PC-3 (cell line): ENCODE measurements at places on chromosomes 2 and 18. TPM values are rescaled to one million over a fixed set of nuclear protein-coding genes. Genes with fewer than 3 reads are reported as not detected.
A peak's percentile ranks its signal among the peaks of the same experiment; 100 is the strongest.

- H3K27me3 ChIP-seq = no peaks in the 10 kb centered on the region
- no peaks in the 10 kb centered on the region for H3K36me3 ChIP-seq
- no peak overlapping the region for H3K27ac ChIP-seq
These were observed 865.5 kb downstream of the TMEM182 start for GRCh38 chr2:103627301-103627700.

GRCh38 chr2:64391424-64391823 lies 62.5 kb upstream of the LGALSL start:
- DNase-seq = no peak
- H3K27me3 ChIP-seq = no peaks in the 10 kb centered on the region
- H3K4me3 ChIP-seq = no peak overlapping the region
- no peaks in the 10 kb centered on the region for H3K36me3 ChIP-seq

The PCARE gene
- not detected in 2 replicates for total RNA-seq

DNA sequence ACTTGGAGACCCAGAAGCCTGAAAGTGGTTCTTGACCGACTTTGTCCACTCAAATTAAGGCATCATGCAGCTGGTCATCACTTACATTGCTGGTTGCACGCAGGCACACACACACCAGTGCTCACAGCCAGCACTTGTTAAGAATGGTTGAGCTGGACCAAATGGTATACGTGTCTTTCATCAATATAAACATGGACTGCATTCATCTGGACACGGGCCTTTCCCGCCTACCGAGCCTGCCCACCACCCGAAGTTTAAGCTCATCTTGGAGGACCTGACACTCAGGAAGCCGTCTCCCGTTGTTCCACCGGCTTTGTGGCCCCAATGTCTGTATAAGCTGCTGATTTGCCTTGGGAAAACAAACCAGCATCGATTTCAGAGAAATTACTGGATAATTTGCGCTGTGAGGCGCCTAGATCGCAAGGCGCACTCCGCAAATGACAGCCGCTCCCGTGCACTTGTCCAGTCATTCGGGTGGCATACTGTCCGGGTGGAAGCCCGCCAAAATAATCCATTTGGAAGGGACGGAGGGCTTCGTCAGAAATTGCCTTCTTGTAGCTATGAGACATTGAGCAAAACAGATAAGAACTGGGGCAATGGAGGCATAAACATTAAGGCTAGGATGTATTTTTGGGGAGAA lies 40.1 kb upstream of the AKAIN1 start:
- no peaks in the 10 kb centered on the region for H3K36me3 ChIP-seq
- peak; percentile 2 for DNase-seq
- H3K4me3 ChIP-seq = peak overlapping the region; percentile 84
- peaks cover 30% of the 10 kb centered on the region for H3K4me1 ChIP-seq

- DNase-seq = peak; percentile 98
- peaks cover 61% of the 10 kb centered on the region for H3K4me1 ChIP-seq
- peak overlapping the region; percentile 96 for H3K27ac ChIP-seq
- H3K4me3 ChIP-seq = peak overlapping the region; percentile 51
- no peaks in the 10 kb centered on the region for H3K27me3 ChIP-seq
These were observed 79.4 kb upstream of the ZNF532 start for GRCh38 chr18:58785171-58785805.

DNA sequence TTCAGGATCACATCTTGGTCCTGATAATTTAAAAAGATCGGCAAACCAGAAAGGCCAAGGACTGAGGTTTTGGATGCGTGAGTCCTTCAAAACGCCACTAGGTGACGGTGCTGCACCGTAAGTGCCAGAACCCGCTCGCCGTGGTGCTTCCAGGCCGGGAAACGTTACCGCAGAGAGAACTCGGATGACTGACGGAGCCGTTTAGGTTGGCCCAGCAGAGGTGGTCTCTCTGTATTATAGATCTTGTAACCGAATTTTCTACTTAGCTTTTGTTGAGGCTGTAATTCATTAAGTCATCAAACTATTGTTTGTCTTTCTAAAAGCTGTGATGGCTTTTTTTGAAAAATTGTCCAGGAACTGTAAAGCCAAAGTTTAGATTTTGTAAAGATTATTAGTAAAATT lies 39.8 kb upstream of the ADCYAP1 start:
- H3K4me1 ChIP-seq = no peaks in the 10 kb centered on the region
- H3K27ac ChIP-seq = no peak overlapping the region
- peaks cover 24% of the 10 kb centered on the region; the same call in 1 of the 2 replicates for H3K27me3 ChIP-seq
- no peak overlapping the region for H3K4me3 ChIP-seq
- H3K36me3 ChIP-seq = no peaks in the 10 kb centered on the region
- peak; percentile 86 for DNase-seq

GRCh38 chr2:217628061-217628460 lies 374.7 kb downstream of the TNS1 start:
- H3K27me3 ChIP-seq = peaks cover 54% of the 10 kb centered on the region
- no peak for DNase-seq
- no peaks in the 10 kb centered on the region for H3K4me1 ChIP-seq
- no peak overlapping the region for H3K4me3 ChIP-seq
- no peaks in the 10 kb centered on the region for H3K36me3 ChIP-seq
- no peak overlapping the region for H3K27ac ChIP-seq

DNA sequence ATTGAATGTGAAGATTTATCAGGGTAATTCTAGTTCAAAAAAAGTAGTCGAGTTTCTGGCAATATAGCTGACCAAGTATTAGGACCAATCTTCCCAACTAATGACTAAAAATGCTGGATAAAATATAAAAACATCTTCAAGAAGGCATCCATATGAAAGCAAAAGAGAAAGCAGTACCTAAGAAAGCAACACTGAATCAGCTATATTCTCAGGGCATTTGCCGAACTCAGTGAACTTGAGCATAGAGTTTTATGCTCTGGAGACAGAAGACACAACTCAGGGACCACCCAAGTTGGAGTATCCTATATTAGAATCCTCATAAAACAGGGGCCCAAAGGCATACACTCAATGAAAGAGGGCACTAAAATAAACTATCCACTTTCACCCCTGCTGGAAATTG lies 103.7 kb upstream of the HNRNPA3 start:
- no peaks in the 10 kb centered on the region for H3K36me3 ChIP-seq
- DNase-seq = no peak
- no peak overlapping the region for H3K4me3 ChIP-seq
- no peaks in the 10 kb centered on the region for H3K4me1 ChIP-seq
- H3K27ac ChIP-seq = no peak overlapping the region
